ENCODE measurements at places on chromosomes 4 and X.

DNA sequence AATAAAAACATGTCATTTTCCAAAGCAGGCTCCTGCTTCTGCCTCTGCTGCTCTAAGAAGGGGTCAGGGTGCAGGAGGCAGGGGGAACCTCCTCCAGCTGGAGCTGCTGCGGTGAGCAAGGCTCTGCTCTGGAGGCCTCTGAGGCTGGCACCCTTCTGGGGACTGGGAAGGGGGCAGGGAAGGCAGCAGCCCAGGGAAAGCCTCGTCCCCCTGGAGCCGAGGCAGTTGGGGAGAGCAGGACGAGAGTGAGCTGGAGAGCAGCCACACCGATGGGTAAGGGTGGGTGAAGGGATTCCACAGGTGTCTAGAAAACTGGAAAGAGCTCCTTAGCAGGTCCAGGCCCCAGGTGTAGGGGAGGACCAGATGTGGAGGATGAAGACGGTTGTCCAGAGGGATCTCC lies 2.0 kb upstream of the CTAG2 start:
- no peak for DNase-seq

DNA sequence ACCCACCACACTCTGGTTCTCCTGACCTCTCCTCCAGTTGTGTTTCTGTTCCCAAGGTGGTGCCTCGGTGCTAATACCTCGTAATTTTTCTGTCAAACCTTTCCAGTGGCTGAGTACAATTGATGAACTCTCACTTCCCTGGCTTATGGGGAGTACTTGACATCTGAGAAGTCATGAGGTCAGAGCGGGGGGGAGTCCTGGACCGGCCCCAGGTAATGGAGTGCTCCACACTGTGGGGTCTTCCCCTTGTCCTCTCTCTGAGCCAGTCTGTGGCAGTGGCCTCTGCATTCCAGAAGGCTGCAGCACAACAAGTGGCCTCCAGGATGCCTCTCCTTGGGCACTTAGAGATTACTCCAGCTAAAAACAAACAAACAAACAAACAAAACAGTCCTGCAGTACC lies 122.5 kb upstream of the TRIM2 start:
- DNase-seq: no peak

DNA sequence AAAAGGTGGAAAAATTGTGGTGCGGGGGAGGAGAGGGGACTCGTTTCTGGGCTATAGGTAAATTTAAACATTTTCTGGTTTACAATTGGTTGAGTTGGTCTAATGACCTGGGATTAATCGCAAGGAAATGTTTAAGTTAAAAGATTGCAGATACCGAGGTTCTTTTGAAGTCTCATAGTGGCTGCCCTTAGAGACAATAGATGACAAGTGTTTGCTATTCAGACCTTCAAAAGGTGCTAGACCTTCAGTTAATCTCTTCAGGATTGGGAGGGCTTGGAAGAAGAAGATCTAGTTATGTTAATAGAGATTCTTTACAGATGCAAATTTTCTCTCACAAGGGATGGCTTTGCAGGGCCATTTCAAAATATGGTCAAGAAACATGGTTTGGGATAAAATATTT lies 2286.1 kb upstream of the AGA start:
- DNase-seq: no peak

- no peak for DNase-seq
Measured at GRCh38 chr4:101556842-101557241, 209.5 kb upstream of the PPP3CA start.

- DNase-seq: no peak
Measured at GRCh38 chr4:184401397-184402171, 72.8 kb downstream of the IRF2 start.

Measured in bone marrow (tissue), 2 donors.